ENCODE measurements at places on chromosomes 3 and 15.

DNA sequence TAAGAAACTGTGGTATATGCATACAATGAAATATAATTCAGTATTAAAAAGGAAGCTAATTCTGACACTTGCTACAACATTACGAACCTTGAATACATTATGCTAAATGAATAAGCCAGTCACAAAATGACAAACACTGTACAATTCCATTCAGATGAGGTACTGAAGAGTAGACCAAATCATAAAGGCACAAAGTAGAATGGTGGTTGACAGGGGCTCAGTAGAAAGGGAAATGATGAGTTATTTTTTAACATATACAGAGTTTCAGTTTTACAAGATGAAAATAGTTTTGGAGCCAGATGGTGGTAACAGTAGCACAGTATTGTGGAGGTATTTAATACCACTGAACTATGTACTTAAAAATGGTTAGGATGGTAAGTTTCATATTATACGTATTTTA, 254.6 kb upstream of the RBMS3 start:
- no peak for DNase-seq

DNA sequence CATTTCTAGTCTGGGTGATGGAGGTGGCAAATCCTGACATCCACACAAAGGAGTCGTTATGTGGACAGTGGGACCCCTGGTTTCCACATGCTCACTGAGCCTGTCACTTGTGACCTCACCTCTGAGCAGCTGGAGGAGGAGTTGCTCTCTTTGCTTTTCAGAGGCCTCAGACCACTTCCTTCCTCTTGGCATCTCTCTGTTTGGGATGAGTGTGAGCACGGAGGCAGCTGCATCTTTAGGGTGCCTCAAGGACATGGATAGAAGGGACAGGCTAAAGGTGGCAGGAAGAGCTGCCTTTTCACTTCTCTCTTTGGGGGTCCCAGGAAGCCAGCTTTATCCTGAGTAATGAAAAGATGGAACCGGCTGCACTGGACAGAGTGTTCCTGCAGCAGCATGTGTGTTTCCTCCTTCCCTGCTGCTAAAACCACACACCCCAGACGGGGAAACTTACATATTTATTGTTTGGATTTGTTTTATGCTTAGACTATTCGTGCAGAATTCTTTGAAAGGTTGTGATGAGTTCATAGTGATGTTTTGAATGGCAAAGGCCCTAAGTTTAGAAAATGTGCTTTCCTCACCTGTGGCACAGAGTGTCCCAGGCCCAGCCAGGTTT, 31.8 kb downstream of the GPR171 start:
- no peak for DNase-seq

DNA sequence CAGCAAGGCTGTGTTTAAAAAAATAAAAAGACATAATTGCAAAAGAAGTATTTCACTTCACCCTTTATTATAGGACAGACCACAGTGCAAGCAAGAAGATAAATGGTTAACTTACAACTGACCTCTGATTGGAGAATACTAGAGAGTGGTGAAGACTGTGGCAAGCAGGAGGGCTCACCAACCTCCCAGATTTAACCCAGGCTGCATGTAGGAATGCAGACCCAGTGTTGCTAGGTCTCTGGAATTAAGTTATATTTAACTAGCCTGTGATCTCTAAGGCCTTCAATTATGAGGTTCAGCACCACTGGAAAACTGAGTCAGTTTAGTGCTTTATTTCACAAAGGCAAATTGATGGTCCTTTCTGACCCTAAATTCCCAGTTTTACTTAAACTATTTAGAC, 436.6 kb downstream of the LPP start:
- DNase-seq, result no peak

DNA sequence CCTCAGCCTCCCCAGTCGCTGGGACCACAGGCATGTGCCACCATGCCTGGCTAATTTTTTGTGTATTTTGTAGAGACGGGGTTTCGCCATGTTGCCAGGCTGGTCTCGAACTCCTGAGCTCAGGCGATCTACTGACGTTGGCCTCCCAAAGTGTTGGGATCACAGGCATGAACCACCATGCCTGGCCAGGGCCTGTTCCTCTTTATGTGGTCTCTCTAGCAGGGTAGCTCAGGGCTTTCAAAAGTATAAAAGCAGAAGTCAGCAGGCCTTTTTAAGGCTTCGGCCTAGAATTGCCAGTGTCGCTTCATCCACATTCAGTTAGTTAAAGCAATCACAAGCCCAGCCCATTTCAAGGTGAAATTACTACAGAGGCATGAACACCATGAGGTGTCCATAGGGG, 7.6 kb downstream of the VHL start:
- DNase-seq, result peak; percentile 12

DNA sequence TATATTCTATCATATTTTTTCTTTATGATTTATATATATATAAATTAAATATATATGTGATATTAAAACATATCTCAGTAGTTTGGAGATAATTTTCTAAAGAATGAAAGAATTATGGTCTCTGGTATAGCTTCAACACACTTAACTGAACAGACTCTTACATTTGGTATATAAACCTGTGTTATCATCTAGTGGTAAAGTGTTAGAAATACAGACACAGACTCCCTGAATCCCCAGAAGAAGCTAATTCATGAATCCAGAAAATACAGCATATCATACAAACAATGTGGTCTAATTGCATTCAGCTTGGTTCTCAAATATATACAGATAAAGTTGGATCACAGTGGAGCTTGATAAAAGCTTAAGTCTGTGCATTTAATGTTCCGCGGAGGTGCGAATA, 1100.4 kb downstream of the ROBO2 start:
- no peak for DNase-seq

- no peak for DNase-seq
Observed at GRCh38 chr15:31177951-31178350, 76.4 kb upstream of the TRPM1 start.

DNA sequence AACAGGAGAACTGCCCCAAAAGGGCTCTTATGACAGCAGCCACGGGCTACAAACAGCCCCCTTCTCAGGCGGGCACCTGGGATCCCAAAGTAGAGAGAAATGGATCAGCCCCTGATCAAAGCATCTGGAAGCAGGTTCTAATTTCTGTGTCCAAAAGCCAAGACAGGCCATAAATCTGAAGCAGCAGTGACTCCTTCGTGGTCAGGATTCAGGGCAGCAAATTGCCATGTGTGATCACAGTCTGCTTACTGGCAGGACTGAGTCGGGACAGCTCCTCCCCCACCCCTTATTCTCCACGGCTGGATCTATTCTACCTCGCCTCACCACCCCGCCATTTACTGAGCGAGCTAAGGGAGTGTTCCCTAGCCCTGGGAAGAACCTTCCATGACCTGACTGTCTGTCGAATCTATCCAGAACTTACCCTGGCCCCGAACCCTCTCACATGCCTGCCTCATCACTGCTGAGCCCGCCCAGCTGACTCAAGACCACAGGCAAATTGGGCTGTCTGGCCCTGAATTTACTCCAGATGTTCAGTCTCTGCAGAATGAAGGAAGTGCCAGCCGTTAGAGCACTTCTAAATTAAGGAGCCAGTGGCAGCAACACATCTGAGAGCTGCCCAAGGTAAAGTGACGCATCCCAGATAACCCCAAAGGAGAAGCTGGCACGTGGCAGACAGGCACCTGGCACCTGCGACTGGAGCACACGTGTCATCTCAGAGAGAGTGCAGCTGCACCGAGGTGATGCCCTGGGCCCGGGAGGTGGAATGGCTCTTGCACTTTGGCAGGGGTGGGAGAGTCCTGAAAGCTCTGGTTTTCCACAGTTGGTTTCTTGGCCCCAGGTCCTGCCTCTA, 1.3 kb downstream of the LRRC15 start:
- no peak for DNase-seq

- no peak for DNase-seq
Observed at GRCh38 chr3:113118336-113118735, 93.0 kb upstream of the BOC start.

- DNase-seq, result no peak
Observed at GRCh38 chr15:100810831-100811230, 68.8 kb upstream of the ALDH1A3 start.

- DNase-seq, result no peak
Observed at GRCh38 chr15:32974691-32975090, 219.8 kb downstream of the FMN1 start.

DNA sequence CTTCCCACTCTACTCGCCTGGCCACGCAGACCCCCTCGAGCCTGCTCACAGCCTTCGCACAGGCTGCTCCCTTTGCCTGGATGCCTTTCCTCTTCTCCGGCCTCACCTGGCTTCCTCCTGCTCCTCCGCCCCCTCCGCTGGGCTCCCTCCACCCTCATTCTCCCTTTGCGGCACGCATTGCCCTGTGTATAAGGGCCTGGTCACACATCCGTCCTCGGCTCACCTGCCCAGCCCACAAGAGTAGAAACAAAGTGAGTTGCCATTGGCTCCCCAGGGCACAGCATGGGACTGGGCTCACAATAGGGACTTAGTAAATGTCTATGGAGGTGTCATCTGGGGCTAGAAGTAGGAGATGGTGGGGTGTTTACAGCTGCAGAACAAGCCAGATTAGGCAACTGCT, 4.2 kb downstream of the PLXND1 start:
- DNase-seq, result no peak

DNA sequence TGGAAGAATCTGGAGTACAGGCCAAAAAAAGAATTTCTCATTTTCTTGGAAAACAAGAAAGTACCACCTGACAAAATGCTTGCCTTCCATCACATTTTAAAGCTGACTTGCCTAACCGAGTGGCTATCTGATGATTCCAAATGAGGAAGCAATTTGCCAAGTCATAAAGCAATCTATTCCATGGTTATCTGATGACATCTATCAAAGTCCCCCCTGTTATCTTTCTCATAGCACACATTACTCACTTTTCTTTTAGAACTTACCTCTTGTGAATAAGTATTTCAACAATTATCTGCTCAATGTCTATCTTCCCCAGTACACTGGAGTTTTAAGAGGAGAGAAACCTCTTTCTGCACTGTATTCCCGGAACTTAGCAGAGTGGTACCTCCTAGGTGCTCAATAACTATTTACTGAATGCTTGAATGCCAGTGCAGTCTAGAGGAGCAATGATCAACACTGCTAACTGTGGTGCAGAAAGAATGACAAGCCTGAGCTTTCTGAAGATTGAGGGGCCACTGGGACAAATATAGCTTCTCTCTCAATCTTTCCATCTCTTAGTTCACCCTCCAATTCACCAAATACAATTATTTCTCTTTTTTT, 186.3 kb upstream of the ATP11B start:
- DNase-seq, result no peak

DNA sequence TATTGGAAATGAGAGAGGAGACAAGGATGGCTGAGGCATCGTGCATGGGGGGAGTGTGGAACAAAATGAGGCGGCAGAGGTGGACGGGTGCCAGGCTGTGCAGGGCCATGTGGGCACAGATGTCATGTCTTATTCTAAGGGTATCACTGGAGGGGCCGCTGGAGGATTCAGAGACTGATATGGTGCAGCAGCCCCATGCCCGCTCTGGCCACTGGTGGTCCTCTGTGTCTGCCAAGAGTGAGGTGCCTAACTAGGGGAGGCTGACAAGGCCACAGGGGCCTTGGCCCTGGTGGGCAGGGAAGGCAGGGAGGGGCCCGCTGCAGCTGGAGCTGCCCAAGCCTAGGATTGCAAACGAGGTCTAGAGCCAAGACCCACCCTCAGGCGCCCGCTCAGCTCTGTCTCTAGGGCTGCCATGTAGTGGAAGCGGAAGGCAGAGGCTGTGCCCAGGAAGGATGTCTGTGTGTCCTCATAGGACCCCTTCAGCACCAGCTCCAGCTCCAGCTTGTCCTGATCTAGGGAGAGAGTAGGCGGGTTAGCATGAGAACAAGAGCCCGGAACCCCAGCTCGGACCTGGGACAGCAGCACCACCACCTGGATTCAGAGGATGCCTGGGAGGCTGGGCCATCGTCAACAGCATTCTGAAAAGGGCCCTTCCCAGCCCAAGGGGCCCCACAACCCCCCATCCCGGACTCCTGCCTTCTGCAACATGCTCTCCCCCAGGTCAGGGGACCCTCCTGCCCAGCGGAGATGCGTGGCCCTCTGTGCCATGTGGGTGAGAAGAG, 11.3 kb downstream of the PLA2G4D start:
- no peak for DNase-seq

DNA sequence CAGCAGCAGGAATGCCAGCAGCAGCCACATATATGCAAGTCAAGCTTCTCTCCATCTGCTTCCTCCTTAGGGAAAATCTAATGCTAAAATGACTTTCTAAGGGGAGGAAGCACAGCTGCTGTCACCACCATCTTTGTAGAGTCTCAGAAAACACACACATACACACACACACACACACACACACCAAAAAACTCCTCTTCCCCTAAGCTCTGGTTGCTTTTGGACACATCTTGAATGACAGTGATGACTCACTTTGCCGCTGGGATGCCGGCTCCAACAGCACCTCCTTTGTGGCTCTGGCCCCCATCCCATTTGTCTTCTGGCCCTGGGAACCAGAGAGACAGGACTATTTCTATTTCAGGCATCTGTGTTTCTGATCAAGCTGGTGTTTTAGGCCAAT, 124.8 kb upstream of the GOLIM4 start:
- peak; percentile 1 for DNase-seq

GRCh38 chr3:30435861-30436331, 170.5 kb upstream of the TGFBR2 start:
- DNase-seq, result no peak

- no peak for DNase-seq
Observed at GRCh38 chr15:42009022-42009421, 11.8 kb downstream of the PLA2G4E start.

DNA sequence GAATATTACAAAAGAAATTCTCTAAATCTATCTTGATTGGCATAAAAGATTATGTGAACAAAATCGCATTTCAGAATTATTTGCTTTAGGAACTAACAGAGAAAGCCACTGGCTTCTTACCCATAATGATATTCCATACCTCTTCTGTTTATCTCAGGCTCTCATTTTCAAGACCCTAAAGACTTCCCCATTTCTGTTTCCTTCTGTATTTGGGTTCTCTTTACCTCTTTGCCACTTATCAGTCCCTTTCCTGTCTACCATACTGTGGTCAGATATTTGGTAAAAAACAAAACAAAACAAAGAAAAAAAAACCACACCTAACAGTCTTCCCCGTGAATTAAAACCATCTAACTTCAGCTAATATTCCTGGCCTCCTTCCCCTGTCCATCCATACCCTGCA, 108.5 kb downstream of the LRRC28 start:
- no peak for DNase-seq

DNA sequence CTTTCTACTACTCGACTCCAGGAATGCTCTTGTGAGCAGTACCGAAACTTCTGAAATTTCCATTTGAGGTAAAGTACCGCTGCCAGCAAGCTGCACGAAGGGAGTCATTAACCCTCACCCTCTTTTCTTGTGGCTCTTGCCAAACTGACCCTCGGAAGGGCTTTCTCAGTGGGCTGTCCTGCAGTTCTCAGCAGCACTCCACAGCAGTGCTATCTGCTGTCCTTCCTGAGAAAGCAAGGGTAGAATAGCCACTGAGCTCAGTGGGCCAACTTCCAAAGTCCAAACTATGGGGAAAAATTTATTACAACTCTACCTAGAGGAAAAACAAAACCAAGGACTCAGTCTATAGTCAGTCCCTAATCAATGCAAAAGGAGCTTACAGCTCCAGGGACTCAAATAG, 38.5 kb upstream of the COL8A1 start:
- no peak for DNase-seq
